Stimulated activated CD4-positive, alpha-beta T cell treated with anti-CD3 and anti-CD28 coated beads, Interleukin-1b, Interleukin-23, amount 100 ng/mL, for 24 hours (primary cell): ENCODE measurements at places on chromosomes 2 and 18.

GRCh38 chr2:226782092-226782713 lies 17.4 kb downstream of the IRS1 start:
- no peak for DNase-seq

GRCh38 chr2:64288321-64289193 lies 144.3 kb upstream of the PELI1 start:
- DNase-seq = no peak

- DNase-seq = no peak
Observed at GRCh38 chr2:74212702-74213410, 14.4 kb downstream of the MTHFD2 start.

DNA sequence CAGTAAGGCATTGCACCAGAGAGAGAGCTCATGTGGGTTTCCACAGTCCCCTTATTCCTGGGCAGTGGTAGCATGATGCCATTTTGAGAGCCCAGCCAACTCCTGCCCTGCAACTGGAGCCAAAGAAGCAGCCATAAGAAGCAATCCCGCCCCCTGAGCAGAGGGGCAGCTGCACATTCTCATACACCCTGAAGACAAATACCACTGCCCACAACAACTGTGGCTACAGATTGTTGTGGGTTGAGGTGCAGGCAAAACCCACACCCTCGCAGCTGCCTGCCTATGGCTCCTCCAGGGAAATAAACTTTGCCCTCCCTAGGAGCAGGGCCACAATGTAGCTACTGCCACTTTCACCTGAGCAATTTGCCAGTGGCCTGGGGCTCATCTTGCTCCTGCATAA lies 219.4 kb upstream of the NRXN1 start:
- DNase-seq = no peak

- no peak for DNase-seq
Observed at GRCh38 chr2:201436141-201436540, 15.1 kb downstream of the TRAK2 start.

DNA sequence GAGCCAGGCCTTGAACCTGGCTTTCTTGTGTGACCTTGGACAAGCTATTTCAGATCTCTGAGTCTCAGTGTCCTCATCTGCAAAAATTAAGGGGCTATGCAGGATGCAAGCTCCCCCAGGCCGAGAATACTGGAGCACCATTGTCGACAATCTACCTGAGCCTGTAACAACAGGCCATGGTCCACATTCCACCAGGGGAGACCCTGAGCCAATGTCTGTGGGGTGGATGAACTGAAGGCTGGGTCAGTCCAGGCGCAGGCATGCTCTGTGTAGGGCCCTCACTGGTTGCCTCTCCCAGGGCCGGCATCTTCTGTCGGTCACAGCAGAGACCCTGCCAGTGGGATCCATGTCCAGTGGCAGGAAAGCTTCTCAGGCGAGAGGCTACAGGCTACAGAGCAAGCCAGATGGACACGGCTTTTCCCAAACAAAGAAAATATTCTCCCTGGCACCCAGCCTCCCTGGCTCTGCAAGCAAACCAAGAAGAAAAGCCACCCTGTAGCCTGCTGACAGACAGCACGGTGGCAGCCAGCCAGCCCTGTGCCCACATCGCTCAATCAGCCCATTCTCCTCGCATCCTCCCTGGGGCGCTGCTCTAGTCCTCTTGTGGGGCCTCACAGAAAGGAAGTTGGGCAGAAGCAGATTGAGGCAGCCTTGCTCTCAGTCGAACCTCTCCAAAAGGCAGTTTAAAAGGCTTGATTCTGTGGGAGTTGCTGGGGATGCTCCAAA lies 48.7 kb upstream of the FZD7 start:
- no peak for DNase-seq

DNA sequence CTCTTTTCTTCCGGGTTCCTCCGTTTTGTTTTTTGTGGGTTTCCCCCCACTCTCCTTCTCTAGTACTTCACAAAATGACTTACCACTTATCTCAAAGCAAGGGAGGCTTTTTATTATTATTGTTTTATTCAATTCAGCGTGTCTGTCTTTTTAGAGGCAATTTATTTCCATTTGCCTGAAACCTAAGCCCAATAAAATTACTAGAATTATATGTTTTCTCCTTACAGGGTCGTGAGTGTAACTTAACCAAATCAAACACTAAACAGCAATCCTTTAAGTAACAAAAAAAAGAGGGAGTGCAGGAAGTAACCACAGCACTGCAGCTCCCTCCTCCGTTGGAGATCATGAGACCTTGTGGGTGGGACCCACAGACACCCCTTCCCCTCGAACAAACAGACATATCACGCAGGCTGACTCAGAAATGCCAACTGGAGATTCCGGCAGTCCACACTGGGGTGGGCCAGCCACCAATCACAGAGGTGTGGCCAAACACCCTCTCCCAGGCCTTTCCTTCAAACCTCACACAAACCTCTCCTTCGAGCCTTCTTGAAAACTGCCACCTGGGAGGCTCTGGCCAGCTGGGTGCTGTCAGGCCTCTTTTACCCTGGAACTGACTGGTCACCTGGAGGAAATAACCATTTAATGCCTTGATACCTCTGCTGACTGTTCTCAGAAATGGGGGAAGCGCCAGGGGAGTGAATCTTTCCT lies 207.1 kb upstream of the SMAD2 start:
- no peak for DNase-seq

GRCh38 chr2:96870626-96871255 lies 861 bp upstream of the SEMA4C start:
- DNase-seq = no peak
